Eye (tissue), 1 donor: ENCODE measurements at places on chromosomes 3 and 15.
A peak's percentile ranks its signal among the peaks of the same experiment; 100 is the strongest.

GRCh38 chr3:144129536-144130214 lies 158.1 kb downstream of the DIPK2A start:
- DNase-seq: peak; percentile 80

GRCh38 chr3:74033806-74034205 lies 409.1 kb upstream of the PDZRN3 start:
- DNase-seq: no peak

GRCh38 chr3:115982629-115983028 lies 359.3 kb downstream of the GAP43 start:
- no peak for DNase-seq

- DNase-seq: peak; percentile 68
Observed at GRCh38 chr3:37861620-37862041, at the start of gene CTDSPL. Gene CTDSPL, plus strand, starts transcription at chr3:37861880. Its CDS starts 320 bp downstream, at chr3:37862200.

GRCh38 chr15:57237676-57238075 lies 138.6 kb upstream of the CGNL1 start:
- DNase-seq: no peak

DNA sequence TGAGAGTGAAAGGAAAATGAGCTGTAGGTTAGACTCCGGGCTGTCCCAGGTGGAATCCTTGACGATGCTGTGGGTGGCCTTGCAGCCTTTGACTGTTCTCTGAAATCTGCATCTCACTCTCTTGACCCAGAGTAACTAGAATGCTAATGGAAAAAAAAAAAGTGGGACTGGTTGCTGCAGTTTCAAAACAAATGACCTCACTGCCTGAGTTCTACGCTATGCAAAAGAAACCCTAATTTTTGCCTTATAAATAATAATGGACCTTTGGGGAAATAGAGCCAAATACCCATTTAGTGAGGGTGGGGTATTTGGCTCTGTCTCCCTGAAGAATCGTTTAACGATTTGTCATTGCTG lies 309.7 kb upstream of the C2CD4B start:
- no peak for DNase-seq
